ENCODE measurements at places on chromosomes 1 and 21. TPM values are rescaled to one million over a fixed set of nuclear protein-coding genes. Genes with fewer than 3 reads are reported as not detected.

DNA sequence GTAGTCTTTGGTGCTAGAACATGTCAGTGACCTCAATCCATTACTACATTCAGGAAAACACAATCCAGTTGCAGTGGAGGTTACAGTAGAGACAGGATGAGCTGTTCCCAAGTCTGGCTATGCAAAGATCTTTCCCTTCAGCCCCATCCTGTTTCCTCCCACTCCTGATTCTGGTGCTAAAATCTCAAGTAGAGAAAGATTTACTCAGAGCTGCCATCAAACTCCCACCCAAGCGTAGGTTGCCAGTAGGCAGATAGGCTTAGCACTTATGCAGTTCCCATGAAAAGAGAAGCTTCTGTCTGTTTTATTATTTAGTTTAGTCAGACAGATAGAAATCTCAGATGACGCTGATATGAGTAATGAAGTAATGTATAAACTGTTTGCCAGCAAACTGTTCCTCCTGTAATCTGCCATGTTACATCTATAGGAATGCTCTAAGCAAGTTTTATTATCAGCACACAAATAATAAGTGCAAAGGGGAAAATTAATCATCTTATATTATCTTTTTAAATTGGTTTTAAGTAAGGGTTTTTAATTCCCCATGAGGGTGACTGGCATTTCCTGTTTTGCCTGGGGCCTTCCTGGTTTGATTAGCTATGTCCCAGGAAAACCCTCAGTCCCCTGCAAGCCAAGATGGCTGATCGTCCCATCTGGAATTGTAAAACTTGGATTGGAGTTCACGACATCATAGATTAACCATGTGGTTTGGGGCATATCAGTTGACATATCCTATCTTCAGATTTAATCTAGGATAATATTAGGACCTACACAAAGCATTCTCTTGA, 188.3 kb upstream of the PALMD start:
- H3K4me1 ChIP-seq, result no peaks in the 10 kb centered on the region
- no peak overlapping the region for H3K27ac ChIP-seq
- no peak overlapping the region for H3K4me3 ChIP-seq
- no peak for DNase-seq
- no peaks in the 10 kb centered on the region for H3K27me3 ChIP-seq

DNA sequence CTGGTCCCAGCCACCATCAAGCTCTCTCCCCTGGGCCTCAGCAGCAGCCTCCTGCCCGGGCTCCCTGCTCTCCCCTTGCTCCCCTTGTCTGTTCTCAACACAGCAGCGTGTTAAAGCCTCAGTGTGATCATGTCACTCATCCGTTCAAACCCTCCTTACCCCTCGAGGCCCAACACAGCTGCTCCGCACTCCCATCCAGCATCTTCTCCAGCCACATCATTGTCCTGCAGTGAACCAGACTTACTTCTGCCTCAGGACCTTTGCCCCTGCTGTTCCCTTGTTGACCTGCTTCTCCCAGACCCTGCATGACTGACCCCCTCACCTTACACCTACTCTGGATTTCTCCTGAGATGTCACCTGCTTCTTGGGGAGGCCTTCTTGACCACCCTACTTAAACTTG, 13.3 kb downstream of the CDK18 start:
- H3K27ac ChIP-seq, result no peak overlapping the region
- H3K27me3 ChIP-seq, result no peaks in the 10 kb centered on the region
- peaks cover 6% of the 10 kb centered on the region for H3K4me1 ChIP-seq
- H3K4me3 ChIP-seq, result no peak overlapping the region
- no peaks in the 10 kb centered on the region for H3K36me3 ChIP-seq

DNA sequence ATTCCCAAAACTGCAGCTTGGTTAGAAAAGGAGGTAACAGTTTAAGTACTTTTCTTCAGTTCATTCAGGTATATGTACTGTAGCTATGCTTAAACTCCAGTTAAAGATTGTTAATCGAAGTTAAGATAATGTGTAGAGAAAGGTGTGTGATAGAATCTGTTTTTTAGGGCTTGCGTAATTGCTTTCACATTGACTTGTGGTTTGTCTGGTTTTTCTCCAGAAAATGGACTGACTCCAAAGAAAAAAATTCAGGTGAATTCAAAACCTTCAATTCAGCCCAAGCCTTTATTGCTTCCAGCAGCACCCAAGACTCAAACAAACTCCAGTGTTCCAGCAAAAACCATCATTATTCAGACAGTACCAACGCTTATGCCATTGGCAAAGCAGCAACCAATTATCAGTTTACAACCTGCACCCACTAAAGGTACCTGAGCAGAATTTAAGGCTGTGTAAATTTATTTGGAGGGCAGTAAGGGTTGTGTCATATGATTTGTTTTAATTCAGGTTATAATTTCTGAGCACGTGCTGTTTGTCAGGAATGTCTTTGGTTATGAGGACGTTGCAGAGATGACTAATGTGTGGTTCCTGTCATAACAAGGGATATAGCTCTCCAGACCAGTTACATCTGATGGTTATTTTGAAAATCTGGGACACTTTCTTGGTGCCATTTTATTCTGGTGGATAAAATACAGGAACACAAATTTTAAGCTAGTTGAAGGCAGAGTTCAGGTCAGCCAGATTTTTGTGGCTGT, 26.0 kb downstream of the ATF6 start:
- no peak overlapping the region for H3K27ac ChIP-seq
- H3K36me3 ChIP-seq, result peaks cover 2% of the 10 kb centered on the region
- H3K4me1 ChIP-seq, result no peaks in the 10 kb centered on the region
- DNase-seq, result no peak

DNA sequence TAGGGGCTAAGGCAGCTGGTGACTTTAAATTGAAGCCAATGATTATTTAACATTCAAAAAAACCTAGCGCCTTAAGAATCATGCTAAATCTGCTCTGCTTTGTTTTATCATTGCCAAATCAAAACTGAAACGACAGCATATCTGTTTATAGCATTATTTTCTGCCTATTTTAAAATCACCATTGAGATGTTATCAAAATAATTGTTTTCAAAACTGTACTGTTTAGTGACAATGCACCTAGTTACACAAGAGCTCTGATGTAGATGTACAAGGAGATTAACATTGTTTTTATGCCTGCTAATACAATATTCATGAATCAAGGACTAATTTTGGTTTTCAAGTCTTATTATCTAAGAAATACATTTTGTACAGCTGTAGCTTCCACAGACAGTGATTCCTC, 1521.3 kb downstream of the AMY1C start:
- no peaks in the 10 kb centered on the region for H3K36me3 ChIP-seq
- no peak overlapping the region for H3K4me3 ChIP-seq
- no peaks in the 10 kb centered on the region for H3K4me1 ChIP-seq
- no peak overlapping the region for H3K27ac ChIP-seq

DNA sequence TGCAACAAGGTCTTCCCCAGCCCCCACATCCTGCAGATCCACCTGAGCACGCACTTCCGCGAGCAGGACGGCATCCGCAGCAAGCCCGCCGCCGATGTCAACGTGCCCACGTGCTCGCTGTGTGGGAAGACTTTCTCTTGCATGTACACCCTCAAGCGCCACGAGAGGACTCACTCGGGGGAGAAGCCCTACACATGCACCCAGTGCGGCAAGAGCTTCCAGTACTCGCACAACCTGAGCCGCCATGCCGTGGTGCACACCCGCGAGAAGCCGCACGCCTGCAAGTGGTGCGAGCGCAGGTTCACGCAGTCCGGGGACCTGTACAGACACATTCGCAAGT, 3.8 kb downstream of the ZBTB18 start:
- no peak overlapping the region for H3K4me3 ChIP-seq
- H3K27ac ChIP-seq, result no peak overlapping the region
- peaks cover 12% of the 10 kb centered on the region for H3K4me1 ChIP-seq
- no peaks in the 10 kb centered on the region for H3K27me3 ChIP-seq

DNA sequence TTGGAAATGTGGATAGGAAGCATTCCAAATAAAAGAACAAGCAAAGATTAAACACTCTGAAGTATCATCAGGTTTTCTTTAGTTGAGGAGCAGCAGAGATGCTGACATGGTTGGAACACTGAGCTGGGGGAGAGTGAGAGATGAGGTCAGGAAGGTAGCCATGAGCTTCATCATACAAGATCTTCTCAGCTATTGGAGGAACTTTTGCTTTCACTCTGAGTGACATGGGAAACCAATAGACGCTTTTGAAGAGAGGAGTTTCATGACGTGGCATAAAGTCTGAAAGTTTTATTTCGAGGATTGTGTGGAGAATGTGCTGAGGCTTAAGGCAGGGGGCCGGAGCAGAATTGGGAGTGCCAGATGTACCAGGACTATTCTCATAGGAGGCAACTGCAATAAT, 616.2 kb upstream of the CAMK1G start:
- DNase-seq, result no peak
- no peaks in the 10 kb centered on the region for H3K4me1 ChIP-seq
- H3K27me3 ChIP-seq, result no peaks in the 10 kb centered on the region
- H3K27ac ChIP-seq, result no peak overlapping the region
- no peaks in the 10 kb centered on the region for H3K36me3 ChIP-seq
- no peak overlapping the region for H3K4me3 ChIP-seq

DNA sequence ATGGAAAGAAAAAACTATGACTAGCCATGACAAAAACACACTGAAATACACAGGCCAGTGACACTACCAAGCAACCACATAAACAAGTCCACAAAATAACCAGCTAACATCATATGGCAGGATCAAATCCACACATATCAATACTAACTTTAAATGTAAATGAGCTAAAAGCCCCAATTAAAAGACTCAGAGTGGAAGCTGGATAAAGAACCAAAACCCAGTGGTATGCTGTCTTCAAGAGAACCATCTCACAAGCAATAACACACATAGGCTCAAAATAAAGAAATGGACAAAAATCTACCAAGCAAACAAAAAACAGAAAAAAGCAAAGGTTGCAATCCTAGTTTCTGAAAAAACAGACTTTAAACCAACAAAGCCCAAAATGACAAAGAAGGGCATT, 476.2 kb upstream of the BEND5 start:
- no peaks in the 10 kb centered on the region for H3K4me1 ChIP-seq
- DNase-seq, result no peak
- no peak overlapping the region for H3K4me3 ChIP-seq
- H3K27me3 ChIP-seq, result no peaks in the 10 kb centered on the region
- no peak overlapping the region for H3K27ac ChIP-seq
- H3K36me3 ChIP-seq, result no peaks in the 10 kb centered on the region

DNA sequence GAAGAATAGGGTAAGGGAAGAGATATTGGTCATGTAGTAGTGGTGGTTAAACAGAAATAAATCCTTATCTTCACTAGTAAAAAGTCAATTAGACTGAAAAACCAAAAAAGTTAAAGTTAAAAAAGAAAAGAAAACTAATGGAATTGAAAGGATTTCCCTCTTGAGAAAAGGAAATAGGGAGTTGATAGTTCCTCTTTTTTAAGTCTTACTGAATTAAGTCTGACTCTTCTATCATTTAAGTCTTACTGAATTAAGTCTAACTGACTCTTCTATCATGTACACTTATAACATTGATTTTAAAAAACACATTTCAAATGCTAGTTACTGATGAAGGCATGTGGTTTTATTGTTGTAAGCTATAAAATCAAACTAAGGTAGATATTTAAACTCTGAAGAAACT, 49.5 kb upstream of the TENT5C start:
- no peaks in the 10 kb centered on the region for H3K36me3 ChIP-seq
- DNase-seq, result no peak
- no peaks in the 10 kb centered on the region for H3K4me1 ChIP-seq
- H3K27me3 ChIP-seq, result no peaks in the 10 kb centered on the region

DNA sequence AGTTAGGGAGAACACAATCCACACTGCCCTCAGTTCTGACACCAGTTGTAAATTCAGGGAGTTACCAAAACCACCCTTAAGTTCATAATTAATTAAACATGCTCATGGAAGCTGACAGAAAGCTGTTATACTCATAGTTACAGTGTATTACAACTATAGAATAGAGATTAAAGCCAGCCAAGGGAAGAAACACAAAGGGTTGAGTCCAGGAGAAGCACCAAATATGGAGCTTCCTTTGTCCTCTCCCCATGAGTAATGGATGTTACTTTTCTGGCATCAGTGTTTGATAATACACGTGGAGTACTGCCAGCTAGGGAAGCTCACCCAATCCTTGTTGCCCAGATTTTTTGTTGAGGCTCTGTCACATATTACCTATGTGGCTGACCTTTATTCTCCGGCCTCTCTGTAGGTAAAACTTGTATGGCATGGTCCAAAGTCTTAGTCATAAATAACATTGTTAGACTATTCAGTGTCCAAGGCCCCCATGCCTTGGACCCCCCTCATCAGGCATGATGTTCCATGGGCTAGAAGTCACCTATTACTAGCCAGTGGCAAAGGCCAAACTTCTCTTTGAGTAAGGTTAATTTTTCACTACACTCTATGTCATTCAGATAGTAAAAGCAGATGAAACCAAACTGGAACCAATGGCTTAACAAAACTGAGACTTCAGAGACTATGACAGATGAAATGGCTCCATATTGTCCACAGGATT, 175.7 kb downstream of the GPR52 start:
- H3K27ac ChIP-seq, result no peak overlapping the region
- H3K4me3 ChIP-seq, result no peak overlapping the region
- no peaks in the 10 kb centered on the region for H3K36me3 ChIP-seq
- H3K27me3 ChIP-seq, result no peaks in the 10 kb centered on the region
- H3K4me1 ChIP-seq, result no peaks in the 10 kb centered on the region

DNA sequence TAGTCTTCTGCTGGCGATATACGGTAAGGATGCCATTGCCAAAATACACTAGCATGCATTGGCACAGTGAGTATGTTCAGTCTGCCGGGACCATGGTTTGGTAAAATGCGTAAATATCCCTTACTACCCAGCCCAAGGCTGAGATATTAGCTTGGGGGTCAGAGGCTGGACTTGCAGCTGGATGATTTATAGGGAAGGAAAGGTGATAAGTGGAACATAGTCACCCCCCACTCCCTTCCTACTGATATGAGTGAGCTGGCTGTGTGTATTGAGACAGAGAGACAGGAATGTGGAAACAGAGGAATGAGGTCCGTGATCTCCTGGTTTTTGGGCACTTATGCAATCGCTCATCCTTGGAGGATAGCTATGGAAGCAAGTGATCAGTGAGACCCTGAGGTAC, 642.8 kb downstream of the KCNT2 start:
- DNase-seq, result no peak
- H3K27ac ChIP-seq, result no peak overlapping the region
- H3K27me3 ChIP-seq, result no peaks in the 10 kb centered on the region
- no peaks in the 10 kb centered on the region for H3K36me3 ChIP-seq

DNA sequence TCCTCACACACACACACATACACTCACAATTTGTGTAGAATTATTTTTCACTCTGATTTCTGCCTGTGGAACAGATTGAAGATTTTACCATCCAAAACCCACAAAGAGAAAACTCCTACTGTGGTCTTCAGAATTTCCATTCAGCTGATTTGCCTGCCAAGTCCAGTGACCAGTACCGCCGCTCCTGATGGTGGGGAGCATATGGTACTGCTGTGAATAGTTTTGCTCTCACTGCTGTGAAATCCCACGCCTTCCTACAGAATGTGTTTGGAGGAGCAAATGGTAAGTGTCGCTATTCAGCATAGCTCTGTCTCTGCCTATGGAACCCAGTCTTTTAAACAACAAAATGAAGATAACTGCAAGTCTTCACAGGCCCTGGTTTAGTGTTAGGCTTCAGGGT, 629.5 kb downstream of the LMO4 start:
- no peaks in the 10 kb centered on the region for H3K36me3 ChIP-seq
- no peaks in the 10 kb centered on the region for H3K4me1 ChIP-seq
- no peak overlapping the region for H3K27ac ChIP-seq
- DNase-seq, result no peak

The SH2D1B gene
- not detected for total RNA-seq

The C8B gene
- total RNA-seq, result not detected

The SPATA45 gene
- total RNA-seq, result not detected

The BRDT gene
- not detected for total RNA-seq

The PTPRF gene
- 77.5 TPM for total RNA-seq

The TCHHL1 gene
- not detected for total RNA-seq

The LCE2C gene
- total RNA-seq, result not detected

The NME7 gene
- total RNA-seq, result 30.3 TPM
